ENCODE measurements at places on chromosomes 16 and 17. TPM values are rescaled to one million over a fixed set of nuclear protein-coding genes. Genes with fewer than 3 reads are reported as not detected.

PRSS21 gene
- not detected for total RNA-seq

CYLD gene
- 17.6 TPM for total RNA-seq

RNF43 gene
- 1.5 TPM for total RNA-seq

DNA sequence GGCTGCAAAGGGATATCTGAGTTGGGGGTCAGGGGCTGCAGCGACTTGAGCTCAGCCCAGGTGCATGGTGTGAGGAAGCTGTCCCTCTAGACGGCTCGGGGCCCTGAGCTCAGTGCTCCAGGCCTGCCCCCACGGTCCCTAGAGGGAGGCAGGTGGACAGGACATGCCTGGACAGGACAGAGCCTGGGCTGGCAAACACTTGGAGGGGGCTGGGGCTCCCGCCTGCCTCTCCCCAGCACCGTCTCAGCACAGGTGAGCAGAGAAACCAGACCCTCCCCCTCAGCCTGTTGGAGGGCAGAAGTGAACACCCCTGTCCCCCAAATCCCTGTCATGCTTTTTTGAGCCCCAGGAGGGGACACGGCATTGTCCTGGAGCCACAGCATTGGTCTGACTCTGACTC is 11.4 kb upstream of the SLC38A10 start:
- DNase-seq = no peak

DNA sequence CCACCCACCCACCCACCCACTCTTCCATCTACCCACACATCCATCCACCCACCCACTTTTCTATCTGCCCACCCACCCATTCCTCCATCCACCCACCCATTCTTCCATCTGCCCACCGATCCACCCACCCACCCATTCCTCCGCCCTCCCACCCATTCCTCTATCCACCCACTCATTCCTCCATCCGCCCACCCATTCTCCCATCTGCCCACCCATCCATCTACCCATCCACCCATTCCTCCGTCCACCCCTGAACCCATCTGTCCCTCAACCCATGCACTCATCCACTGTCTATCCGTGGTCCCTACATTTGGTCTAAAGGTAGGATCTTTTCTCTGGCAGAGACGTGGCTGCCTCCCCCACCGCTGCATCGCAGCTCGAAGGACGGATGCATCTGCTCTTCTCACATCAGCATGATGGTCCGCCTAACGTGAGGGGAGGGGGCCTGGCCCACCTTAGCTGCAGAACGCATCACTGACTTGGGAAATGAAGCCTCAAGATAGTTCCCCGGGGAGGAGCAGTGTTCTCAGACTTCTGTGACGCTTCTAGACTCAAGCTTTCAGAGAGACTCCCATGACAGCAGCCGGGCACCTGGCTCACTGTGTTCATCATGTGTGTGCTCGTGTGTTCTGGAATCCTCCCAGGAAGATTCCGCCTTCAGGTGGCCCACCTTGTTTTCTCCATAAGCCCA is 17.2 kb upstream of the GSE1 start:
- no peak for DNase-seq

GRCh38 chr17:58141505-58141904 is 6.7 kb upstream of the OR4D1 start:
- DNase-seq = no peak

DNA sequence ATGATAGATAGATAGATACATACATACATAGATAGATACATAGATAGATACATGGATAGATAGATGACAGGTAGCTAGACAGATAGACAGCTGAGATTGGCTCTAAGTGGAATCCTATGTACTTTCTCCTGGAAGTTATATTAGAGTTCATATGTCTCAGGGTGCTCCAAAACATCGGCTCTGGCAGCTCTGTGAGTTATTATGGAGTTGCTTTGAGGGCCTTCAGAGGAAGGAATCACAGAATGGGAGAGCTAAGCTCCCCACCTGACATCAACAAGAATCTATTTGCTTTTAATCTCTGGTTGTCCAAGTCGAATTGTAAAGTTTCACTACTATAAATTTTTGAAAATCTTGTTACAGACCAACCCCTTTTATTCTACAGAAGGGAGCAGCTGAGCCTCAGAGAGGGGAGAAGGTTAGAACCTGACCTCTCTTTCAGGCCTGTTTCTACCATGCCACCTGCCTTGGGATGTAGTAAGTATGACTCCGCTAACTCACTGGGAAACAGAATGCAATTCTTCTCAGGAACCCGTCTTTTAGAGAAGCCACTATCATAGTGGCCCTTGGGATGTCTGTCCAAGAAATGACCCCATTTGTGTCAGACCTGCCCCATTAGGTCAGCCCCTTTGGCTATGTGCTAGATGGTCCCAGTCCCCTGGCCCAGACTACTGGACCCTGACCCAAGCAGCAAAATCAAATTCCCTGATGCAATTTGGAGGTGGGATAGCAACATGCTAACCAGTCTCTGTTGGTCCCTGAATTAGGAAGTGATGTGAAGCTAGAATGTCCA is 18.3 kb downstream of the GP2 start:
- DNase-seq = no peak

- DNase-seq = no peak
These were observed 195.2 kb downstream of the AXIN2 start for GRCh38 chr17:65366102-65366844.

DNA sequence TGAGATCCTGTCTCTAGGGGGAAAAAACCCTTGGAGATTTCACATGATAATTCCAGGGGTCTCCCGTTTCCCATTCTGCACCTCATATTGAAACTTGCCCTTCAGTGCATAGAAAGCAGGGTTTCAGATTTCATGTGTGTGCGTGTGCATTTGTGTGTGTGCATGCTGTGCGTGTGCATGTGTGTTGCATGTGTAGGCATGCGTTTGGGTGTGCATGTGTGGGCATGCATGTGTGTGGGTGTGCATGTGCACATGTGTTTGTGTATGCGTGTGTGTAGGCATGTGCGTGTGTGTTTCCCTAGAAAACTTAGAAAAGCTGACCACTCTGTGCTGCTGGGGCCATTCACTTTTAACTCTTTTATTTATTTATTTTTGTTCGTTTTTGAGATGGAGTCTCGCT is 40.0 kb downstream of the IL21R start:
- DNase-seq = no peak

C1QL1 gene
- 3.3 TPM for total RNA-seq

DNA sequence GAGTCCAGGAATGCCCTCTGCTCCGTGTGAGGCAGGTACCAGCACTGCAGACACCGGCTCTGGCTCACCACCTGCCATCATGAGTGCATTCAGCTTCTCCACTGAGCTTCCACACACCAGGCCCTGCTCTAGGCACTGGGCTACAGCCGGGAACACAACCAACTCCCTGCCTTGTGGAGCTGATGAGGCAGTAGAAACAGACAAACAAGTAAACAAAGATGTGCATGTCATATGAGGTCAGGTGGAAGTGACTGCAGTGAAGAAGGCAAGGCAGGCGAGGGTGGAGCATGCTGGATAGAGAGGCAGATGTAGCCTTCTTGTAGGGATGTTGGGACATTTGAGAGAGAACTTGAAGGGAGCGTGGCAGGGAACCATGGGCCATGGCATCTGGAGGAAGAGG is 5.0 kb downstream of the NLRC5 start:
- DNase-seq = peak; percentile 10

Measured in uterus (tissue), 4 donors.